ENCODE measurements at places on chromosomes 5 and 9.

DNA sequence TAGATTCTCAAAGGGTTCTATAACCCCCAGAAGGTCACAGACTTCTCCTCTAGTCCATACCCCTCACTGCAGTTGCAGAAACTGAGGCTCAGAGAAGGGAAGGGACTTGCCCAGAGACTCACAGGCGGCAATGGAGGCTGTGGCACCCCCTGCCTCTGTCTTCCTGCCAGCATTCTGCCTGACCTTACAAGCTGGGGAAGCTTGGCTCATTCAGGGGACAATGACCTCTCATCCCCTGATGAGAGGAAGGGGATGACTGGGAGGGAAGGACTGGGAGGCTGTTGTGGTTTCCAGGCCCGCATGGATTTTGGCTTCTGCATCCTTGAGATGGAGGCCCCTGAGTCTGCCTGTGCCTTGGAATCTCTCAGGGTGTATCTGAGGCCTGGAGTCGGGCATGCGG is 897 bp downstream of the NDST1 start:
- DNase-seq, result no peak

GRCh38 chr9:88724331-88724730 is 189.4 kb downstream of the NXNL2 start:
- no peak for DNase-seq

DNA sequence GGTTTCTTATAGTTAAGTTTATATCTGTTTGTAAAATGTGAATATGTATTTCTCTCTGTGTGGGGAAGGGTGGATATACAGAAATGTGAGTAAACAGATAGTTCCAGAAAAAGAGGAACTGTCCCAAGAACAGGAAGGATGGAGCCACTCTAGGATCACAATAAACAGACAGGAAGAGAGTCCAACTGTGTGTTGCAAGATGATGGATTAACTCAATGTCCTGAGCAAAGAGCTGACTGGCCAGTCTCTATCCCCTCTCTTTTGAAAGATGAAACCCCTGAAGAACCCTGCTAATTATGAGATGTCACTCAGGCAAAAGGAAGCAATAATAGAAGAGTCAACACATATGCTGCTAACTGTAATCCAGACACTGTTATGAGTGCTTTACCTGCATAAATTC is 202.7 kb downstream of the SEMA6A start:
- DNase-seq, result no peak

DNA sequence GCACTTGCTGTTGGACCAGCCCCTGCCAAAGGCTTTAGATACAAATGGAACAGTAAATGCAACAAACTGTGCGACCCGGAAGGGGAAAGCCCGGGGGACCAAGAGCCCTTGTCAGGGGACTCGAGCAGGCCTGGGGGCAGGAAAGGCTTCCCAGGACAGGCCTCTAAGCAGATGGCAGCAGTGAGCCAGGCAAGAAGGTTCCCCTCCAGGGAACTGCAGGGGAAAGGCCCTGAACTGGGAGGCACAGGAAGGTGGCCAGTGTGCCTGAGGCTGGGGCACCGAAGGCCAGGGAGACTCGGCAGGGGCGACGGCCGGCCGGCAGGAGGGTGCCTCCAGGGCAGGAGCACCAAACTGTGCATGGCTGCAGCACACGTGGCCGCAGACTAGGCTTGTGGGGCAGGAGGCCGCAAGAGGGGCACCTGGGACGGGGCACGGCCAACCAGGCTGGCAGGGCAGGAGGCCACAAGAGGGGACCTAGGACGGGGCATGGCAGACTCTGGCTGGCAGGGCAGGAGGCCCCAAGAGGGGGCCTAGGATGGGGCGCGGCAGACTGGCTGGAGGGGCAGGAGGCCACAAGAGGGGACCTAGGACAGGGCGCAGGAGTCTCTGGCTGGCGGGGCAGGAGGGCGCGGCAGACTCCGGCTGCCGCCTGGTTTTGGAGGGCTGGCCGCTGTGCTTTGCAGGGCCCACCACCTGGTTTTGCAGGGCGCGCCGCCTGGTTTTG is 10.0 kb downstream of the VAV2 start:
- no peak for DNase-seq

GRCh38 chr5:127353796-127354195 is 63.2 kb downstream of the MEGF10 start:
- no peak for DNase-seq

DNA sequence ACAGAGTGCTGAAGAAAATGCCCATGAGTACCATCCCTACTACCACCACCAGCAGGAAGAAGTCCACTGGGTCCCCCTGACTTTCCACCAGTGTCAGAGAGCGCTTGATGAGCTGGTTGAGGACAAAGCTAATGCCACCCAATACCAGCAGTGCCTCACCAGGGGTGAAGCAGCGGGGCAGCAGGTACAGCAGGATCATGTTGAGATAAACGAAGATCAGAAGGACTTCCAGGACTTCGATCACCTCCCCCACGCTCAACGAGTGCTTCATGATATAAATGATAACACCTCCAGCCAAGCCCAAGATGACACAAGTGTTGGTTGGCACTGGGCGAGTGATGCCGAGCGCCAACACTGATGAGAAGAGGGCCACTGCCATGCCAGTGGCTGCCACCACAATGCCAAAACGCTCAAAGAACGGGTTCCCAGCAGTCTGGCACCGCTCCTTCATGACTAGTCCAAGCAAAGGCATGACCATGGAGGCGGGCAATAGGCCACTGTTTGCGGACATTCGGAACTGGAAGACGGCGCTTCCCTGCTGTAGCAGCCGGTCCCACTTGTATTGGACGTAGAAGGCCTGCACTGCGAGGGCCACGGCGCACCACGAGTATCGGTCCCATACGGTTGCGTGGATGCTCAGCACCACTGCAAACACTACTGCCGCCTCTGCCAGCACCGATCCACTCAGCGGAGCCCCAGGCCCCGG is 679 bp downstream of the DOLK start:
- DNase-seq, result peak; percentile 16

DNA sequence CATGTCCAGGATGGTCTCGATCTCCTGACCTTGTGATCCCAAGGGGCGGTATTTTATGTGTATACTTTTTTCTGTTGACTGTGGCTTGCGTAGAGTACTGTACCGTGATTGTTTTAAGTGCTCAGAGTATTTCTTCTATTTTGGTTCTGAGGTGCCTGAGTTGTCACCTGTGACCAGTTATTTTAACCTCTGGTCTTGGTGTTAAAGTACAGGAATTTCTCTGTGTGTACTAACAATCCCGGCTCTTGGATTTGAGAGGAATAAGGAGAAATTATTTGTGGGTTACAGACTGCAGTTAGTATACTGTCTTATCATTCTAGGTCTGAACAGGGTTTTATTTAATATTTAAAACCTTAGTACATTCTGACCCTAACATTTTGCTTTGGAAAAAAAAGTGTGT is 2.0 kb downstream of the ANKHD1 start:
- DNase-seq, result no peak

DNA sequence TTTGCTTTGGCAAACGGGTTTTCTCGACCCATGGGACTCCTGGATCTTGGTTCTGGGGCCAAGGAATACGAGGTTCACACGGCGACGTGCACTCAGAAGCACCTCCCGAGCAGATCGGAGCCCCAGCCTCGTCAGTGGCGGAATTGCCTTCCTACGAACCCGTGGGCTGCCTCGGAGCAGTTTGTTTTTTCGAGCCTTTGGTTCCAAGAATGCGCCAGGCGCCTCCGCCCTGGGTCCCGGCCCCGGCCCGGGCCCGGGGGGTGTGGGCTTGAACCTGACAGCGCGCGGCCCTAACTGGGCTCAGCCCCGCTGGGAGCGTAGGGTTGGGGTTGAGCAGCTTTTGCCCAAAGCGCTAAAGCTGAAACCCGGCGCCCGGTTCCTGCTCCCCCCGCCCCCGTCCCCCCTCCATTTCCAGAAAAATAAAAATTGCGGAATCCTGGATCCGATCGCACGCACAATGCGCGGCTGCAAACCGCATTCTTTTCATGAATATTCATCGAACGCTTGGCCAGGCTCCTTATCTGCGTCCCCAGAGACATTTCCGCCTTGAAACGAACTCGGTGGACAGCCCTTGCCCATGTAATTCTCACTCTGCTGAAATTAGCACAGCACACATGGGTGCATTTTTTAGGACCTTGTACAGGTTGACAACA is 1.0 kb downstream of the BASP1 start:
- no peak for DNase-seq

GRCh38 chr5:39870137-39870536 is 445.4 kb upstream of the DAB2 start:
- no peak for DNase-seq

- peak; percentile 72 for DNase-seq
These were observed 7.9 kb upstream of the PSD2 start for GRCh38 chr5:139787568-139788293.

GRCh38 chr9:37551888-37552287 is 24.3 kb downstream of the FBXO10 start:
- no peak for DNase-seq

DNA sequence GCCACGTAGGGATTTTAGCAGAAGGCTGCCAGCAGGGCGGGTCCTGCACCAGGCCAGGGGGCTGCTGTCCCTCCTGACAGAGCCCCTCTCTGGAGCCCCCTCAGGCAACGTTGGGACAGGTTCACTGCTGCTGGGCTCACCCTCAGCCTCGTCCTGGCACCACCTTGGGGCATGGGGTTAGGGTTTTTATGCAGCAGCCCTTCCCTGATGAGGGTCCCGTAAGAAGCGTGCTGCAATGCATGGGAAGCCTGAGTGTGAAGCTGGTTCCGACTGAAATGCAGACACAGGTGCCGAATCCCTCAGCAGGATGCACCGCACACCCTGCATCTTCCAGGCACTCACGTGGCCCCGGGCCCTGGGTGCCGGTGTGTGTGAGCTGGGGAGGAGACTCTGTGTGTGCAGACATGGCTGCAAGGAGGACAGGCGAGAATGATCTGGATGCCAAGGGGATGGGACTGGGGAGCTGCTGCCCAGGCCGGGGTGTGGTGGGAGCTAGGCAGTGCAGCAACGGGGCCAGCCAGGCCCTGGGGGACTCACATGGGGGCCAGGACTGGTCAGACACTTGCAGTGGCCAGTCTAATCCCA is 27.1 kb downstream of the ZDHHC11B start:
- no peak for DNase-seq

- no peak for DNase-seq
These were observed 467.0 kb downstream of the HTR1A start for GRCh38 chr5:63495225-63495624.

- DNase-seq, result no peak
These were observed 188.8 kb downstream of the NXNL2 start for GRCh38 chr9:88723751-88724150.

GRCh38 chr5:134236318-134236717 is 10.4 kb upstream of the PPP2CA start:
- DNase-seq, result no peak

DNA sequence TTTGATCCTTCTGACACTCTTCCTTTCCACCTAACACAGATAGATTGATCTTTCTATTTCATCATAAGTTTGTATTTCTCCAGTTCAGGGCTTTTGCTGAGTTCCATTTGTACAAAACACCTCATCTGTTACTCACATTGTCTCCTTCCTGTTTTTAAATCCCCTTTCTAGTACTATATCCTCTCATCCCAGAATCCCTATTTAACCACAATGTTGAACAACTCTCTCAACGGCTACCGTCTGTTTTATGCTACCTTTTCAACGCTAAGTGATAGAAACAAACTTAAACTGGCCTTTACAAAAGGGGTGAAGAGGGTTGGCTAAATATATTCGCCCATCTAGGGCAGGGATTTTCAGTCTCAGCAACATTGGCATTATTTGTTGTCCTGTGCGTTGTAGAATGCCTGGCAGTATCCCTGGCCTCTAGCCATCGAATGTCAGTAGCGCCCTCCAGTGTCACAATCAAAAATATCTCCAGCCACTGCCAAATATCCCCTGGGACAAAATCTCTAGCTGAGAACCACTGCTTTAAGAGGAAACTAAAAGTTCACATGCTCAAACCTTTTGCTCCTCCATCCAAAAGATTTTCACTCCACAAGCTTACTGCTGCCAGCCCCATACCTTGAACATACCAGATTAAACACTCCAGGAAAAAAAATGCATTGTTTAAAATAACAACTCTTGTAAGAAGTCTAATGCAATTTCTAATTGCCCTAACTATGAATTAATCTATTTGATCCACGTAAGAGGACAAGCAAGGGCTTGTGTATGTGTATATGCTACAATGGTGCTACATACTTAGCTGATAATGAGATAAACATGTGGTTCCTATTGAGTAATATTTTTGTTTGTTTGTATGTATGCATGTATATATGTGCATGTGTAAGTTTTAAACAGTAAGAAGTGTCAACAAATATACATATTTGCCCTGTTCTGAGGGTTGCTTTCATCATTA is 344.0 kb downstream of the PTPRD start:
- DNase-seq, result no peak

Measured in effector CD4-positive, alpha-beta T cell (primary cell).